A549 treated with CpdA at 1 μM for 4 hours (cell line): ENCODE measurements at places on chromosomes 2 and 18. TPM values are rescaled to one million over a fixed set of nuclear protein-coding genes. Genes with fewer than 3 reads are reported as not detected.

The ATP8B1 gene
- 8.6 to 11.9 TPM (median 9.7 TPM) in 5 replicates for total RNA-seq

The NAT8 gene
- not detected in 5 replicates for total RNA-seq

The C2orf66 gene
- total RNA-seq, result 0.08 to 0.15 TPM (median 0.09 TPM) in 4 of 5 replicates, not detected in the other

The MAIP1 gene
- total RNA-seq, result 33.3 to 44.2 TPM (median 40.6 TPM) in 5 replicates

The CHRNA1 gene
- total RNA-seq, result not detected in 5 replicates

The UCN gene
- 0.96 to 2.3 TPM (median 1.5 TPM) in 5 replicates for total RNA-seq

The TUBA4B gene
- 0.23 to 0.57 TPM (median 0.27 TPM) in 5 replicates for total RNA-seq

The MAP2 gene
- total RNA-seq, result 0.26 to 0.64 TPM (median 0.44 TPM) in 5 replicates

The CHST9 gene
- total RNA-seq, result not detected in 5 replicates

The CCDC74B gene
- 5.0 to 7.5 TPM (median 5.8 TPM) in 5 replicates for total RNA-seq

The IGFBP2 gene
- 53.4 to 81.9 TPM (median 74.3 TPM) in 5 replicates for total RNA-seq

The OSBPL1A gene
- 9.9 to 16.1 TPM (median 12.1 TPM) in 5 replicates for total RNA-seq

The IHH gene
- 0.09 to 0.21 TPM (median 0.13 TPM) in 4 of 5 replicates, not detected in the other for total RNA-seq

The RAMP1 gene
- total RNA-seq, result 0.09 TPM in 1 of 5 replicates, not detected in the others

The GCKR gene
- total RNA-seq, result 0.15 to 0.91 TPM (median 0.33 TPM) in 5 replicates

The LCT gene
- total RNA-seq, result 0.03 to 0.05 TPM (median 0.03 TPM) in 3 of 5 replicates, not detected in the others
